Fibroblast of skin of right biceps (primary cell): ENCODE measurements at places on chromosomes 2 and 18.
A peak's percentile ranks its signal among the peaks of the same experiment; 100 is the strongest.

DNA sequence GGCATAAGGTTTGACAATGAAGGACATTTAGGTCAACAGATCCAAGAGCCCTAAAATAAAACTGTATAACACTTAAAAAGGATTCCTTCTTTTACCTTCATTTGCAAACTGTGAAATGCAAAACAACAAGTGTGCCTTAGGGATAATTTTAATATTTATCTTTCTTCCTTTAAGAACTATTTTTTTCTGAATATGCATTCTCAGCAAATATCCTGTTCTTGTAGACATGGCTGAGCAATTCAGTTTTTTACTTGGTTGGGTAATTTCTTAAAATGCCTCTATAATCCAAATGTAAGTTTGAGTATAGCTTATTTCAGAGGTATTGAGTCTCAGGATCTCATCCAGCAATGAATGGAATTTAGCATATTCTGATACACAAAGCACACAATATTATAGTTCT, 43.0 kb upstream of the KCNJ3 start:
- DNase-seq, result no peak

GRCh38 chr2:181264001-181264400, 193.2 kb upstream of the ITGA4 start:
- DNase-seq, result no peak

DNA sequence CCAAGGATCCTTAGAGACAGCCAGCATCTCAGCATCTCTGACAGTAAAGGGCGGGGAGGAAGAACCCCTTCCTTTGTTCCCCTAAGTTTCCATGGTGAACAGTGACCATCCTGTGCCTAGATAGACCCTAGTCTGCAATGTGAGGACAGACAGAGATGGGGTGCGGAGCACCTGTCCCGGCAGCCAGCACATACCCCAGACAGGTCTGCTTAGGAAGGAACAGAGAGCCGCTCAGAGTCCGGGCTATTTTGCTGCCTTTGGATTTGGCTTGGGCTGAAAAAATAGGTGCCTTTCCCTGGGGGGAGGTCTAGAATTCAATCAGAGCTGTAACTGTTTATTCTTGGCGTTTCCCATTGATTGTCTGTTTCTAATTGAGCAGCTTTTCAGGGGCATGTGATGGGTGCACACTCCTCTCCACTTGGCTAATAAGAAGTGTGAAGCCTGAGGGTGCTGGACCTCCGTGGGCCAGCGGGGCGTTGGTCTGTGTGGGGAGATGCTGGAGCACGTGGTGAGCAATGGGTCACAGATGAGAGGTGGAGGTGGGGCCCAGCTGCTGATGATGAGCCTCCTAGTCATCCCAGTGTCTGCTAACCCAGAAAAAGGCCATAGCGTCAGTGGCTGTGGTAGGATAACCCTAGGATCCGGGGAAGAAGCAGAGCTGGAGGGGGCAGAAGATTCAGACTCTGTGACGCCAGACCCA, 236.8 kb downstream of the SEPTIN10 start:
- no peak for DNase-seq

DNA sequence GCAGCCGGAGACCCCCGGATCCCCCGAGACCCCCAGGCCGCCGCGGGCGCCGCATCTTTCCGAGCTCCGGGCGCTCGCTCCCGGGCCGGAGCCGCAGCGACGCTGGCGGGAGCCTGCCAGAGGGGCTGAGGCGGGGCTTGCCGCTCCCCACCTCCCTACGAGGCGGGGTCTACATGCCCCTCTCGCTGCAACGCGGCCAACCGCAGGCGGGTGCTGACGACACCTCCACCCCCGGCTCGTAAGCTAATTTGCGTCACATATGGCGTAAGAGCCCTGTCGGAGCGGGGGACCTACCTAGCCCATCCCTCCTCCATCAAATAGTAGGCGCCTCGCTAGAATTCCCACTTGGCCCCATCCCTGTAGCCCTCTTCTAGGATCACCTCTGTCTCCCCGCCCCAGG, at the start of gene PTPRN:
Gene PTPRN, minus strand, starts transcription at position 124 of the 400 bp plus-strand sequence. Its CDS starts 69 bp downstream, at position 55.
- peak; percentile 91 for DNase-seq

DNA sequence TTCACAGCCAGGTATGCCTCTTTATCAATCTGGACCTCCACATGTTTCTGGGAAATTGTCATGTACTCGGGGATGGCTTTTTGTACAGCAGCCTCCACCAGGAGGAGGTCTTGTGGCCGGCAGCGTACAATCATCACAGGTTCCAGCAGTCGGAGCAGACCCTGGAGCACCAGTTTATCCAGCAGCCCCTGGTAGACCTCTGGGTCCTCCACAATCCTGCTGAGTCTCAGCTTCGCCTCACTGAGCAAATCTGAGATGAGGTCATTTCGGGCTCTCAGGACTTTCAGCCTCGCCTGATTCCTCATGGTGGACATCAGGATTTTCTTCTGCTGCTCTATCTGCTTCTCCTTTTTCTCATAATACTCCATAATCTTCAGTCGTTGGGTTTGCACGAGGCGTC, 32.8 kb downstream of the TMEM247 start:
- DNase-seq, result no peak
